ENCODE measurements at places on chromosomes 16 and 17.

- no peak for DNase-seq
Measured at GRCh38 chr16:78057803-78058564, 35.6 kb downstream of the CLEC3A start.

DNA sequence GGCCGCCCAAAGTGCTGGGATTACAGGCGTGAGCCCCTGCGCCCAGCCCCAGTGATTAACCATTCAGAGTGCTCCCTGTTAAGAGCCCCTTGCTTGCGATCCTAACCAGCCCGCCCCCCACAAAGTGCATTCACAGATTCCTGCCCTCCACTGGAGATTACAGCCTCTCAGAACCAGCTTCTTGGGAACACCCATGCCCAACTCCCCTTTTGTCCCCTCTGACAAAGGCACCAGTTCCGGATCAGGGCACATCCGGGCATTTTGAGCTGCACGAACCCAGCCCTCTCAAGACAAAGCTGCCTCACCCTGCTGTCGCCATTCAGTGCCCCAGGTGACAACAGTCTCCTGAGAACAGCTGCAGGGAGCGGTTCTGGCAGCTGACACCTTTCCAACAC is 848 bp upstream of the KRT19 start:
- DNase-seq: no peak

DNA sequence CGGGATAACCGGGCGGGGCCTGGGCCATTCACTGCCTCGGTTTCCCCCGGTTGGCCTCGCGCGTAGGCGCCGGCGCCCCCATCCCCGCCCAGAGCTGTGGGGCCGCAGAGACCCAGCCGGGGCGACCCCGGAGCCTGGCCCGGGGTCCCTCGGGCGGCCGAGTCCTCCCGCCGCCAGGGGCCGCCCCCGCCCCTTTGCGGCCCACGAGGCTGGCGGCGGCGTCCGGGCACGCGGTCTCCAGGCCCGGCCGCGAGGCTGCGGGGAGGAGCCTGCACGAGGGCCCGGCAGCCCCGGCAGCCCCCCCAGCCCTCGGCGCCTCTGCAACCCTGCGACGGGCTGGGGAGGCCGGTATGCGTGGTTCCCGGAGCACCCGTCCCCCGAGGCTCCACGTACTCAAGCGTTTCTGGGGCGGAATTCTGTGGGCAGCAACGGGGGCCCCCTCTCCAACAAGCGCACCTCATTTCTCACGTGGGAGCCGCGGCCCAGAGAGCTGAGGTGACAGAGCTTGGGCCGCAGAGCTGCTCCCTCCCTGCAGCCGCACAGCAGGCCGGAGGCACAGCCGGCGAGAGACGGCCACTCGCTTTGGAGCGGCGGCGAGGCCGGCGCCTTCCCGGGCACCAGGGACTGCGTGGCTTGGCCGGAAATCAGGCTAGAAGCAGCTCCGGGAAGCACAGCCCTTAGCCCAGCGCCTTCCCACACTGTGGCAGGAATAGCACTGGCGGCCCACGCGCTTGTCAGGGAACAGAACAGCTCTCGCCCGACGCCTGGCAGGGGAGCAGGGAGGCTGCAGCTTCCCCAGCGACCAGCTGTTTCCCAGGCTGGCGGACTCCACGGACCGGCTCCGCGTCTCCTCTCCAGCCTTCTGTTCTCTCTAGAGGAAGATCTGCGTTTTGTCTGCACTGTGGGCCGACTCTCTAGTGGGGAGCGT is 867 bp upstream of the LIMD2 start:
- DNase-seq: peak; percentile 86

- no peak for DNase-seq
Measured at GRCh38 chr17:79991924-79992648, 43.6 kb downstream of the TBC1D16 start.

DNA sequence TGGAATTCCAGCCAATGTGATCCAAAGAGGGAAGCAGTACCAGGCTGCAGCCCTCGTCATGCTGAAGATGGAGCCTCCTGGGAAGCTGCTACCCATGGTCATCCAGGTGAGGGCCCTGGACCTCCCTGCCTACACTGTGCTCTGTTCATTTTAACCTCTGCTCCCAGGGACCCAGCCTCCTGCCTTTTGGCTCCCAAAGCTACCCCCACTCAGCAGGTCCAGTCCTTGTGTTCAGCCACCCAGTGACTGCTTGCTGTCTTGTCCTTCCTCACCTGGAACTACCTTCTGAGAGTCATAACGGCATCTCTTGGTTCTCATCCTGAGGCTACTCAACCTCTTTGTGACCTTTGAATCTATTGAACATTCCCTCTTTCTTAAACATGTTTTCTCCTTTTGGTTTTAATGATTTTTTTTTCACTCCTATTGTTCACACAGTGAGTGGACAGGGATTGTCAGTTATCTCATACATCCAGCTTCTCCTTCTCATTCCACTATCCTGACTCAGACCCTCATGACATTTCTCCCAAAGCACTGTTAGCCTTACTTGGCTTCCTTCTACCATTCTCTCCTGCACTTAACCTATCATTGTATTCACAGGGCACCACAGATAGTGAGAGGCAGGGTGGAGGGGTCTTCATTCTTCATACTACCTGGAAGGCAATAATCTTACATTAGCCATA is 53.3 kb downstream of the GOSR1 start:
- no peak for DNase-seq

GRCh38 chr16:3858801-3859200 is 21.7 kb downstream of the CREBBP start:
- DNase-seq: no peak

DNA sequence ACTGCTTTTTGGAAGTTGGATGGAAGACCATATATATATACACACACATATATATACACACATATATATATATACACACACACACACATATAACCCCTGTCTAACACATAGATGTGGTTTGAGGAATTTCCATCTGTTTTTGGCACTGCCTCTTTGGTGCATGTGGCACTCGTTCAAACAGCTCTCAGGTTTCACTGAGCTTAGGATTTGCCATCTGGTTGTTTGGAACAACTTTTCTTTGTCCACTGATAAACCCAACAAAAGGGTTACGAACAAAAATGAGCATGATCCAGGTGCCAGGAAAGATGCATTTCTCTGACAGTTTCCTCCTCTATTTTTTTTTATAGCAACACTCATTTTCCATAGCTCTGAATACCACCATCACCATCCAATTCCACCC is 14.6 kb upstream of the KCNJ16 start:
- no peak for DNase-seq

- no peak for DNase-seq
Measured at GRCh38 chr16:10921536-10922327, 20.5 kb downstream of the DEXI start.

All from B cell (primary cell).